Mesenteric fat pad (tissue), 1 donor: ENCODE measurements at places on chromosomes 12 and 14. TPM values are rescaled to one million over a fixed set of nuclear protein-coding genes. Genes with fewer than 3 reads are reported as not detected.

Gene CCDC38
- total RNA-seq, result not detected

Gene LGR5
- total RNA-seq, result 0.22 TPM

Gene LRRC10
- not detected for total RNA-seq

Gene APOF
- total RNA-seq, result not detected

Gene ARG2
- total RNA-seq, result 6.6 TPM

Gene ZDHHC22
- total RNA-seq, result not detected

Gene MYL2
- not detected for total RNA-seq

Gene MAPKAPK5
- 43.5 TPM for total RNA-seq

Gene HSPB8
- total RNA-seq, result 66.4 TPM

Gene PPP2R5E
- 36.0 TPM for total RNA-seq

Gene KCNH3
- 0.19 TPM for total RNA-seq

Gene ESRRB
- total RNA-seq, result 0.22 TPM

Gene C12orf54
- not detected for total RNA-seq

Gene KRT85
- total RNA-seq, result not detected

Gene RERG
- 15.9 TPM for total RNA-seq

Gene COL2A1
- not detected for total RNA-seq

Gene VCPKMT
- total RNA-seq, result 5.8 TPM

Gene CLEC7A
- 27.7 TPM for total RNA-seq
